ENCODE measurements at places on chromosomes 11 and 22.

DNA sequence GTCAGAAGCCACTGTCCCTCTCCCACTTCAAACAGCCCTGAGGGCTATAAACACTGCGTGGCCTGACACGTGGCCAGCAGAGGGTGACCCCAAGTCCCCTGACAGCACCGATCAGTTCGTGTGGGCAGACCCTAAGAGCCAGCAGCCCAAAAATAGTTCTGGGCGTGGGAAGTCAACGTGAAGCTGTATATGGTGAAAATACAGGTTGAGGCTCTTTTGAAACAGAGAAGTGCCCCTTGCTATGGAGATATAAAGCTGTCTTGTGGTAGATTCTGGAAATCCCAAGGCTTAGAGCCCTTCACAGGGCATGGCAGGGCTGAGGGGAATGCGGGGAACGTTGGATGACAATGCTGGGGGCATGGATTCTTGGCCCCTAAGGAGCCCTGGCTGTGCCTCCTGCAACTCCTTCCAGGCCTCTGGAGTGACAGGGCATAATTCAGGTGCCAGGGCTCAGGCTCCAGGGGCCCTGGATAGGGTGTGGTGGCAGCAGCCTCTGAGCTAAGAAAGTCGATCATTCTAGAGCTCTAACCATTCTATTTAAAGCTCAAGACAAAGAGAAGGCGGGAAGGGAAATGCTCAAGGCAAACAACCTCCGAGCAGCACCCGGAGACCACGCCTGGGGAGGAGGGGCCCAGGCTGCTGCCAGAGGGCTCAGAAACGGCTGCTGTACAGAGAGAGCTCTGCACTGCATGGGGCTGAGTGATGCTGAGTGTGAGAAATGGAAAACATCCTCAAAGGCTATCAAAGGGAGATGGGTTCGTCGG lies 60.4 kb upstream of the CD5 start:
- no peak for DNase-seq

DNA sequence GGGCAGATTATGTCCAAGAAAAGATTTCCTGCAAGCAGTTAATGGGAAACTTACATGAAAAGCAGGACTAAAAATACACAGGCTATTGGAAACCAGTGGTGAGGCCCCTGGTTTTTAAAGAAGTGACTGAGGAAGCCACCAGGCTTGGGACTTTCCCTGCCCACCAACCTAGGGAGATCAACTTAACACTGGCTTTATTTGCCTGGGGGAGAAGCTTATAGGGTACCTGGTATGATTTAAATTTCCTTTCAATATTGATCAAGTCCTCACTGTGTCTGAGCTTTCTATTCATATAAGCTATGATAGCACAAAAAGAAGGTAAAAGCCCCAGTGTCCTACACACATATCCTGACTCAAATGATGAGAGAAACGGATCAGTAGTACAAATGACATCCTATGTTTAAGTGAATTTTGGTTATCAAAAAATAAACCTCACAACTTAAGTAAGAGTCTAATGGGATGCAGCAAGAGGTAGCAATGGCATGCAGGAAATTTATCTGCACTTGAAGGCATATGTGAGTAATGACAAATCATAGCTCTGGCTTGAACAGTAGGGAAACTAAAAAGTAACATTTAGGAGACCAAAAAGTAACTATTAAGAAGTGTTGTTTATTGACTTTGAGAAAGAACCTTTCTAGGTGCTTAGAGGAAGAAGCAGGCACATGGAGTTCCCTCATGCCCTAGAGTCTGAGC lies 85.3 kb downstream of the GAB2 start:
- DNase-seq = no peak

DNA sequence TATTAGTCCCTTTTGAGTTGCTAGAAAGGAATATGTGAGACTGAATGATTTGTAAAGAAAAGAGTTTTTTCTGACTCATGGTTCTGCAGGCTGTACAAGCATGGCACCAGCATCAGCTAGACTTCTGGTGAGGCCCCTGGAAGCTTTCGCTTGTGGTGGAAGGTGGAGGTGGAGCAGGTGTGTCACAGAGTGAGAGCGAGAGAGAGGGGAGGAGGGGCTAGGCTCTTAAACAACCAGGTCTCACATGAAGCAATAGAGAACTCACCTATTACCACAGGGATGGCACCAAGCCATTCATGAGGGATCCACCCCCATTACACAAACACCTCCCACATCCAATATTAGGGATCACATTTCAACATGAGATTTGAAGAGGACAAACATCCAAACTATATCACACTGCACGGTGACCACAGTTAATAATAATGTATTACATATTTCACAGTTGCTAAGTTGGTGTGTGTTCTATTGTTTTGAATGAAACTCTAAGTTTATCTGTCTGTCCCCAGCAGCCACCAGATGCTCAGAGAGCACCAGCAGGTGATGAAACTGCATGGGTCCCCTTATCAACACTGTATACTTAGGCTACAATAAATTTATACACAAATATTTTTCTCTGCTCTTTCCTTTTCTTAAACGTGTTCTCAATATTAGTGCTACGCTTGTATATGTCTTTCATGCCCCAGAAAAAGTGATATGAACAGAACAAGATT lies 14.1 kb downstream of the ZFP91 start:
- no peak for DNase-seq

DNA sequence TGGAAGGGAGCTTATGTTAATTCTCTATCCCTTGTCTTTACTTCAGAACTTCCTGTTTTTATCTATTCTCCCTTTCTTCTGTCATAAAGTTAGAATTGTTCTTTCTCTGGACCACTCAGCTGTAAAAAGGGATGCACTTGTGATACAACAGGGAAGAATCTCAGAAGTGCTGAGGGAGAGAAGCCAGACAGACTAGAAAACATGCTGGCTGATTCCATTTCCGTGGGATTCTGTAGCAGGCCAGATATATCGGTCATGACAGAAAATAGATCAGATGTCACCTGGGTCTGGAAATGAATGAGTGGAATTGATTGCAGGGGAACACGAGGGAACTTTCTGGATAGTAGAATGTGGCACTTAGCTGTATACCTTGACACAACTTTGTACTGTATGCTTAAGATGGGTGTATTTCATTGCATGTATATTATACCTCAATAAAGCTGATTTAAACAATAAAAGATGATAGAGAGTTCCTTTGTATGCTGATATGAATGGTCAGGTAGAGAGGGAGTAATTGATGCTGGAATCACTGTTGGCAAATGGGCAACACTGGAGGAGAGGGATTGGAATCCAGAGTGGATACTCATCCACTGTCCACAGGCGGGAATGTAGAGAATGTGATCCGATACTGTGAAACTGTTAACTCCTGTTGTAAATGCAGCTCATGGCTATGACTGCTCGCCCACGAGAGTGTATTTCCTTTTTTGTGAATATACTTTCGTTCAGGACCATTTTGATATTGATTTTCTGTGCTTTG lies 59.6 kb downstream of the ATXN10 start:
- no peak for DNase-seq

DNA sequence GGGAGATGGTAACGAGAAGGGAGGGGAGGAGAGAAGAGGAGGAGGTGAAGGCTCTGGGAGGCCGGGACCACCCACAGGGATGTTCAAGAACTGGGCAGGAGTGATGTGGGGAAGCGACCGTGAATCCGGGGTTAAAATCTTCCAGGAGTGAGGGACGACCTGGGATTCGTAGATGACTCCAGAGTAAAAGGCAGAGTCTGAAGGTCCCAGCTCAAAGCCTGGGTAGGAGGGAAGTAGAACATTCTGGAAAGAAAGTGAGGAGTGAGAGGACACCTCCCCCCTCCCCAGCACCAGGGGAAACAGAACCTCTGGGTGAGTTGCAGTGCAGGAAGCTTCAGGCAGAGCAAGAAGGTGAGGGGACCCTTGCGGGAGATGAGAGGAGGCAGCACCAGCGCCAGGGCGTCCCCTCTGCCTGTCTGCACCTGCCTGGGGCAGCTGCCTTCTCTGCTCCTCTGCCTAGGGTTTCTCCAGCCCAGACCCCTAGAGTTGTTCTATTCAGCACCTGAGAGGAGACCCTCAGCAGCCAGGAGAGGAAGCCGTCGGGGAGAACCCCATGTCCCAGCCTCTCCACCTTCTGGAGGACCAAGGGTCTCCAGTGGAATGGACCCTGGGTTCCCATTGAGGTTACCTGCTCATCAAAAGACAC lies 49.7 kb downstream of the LINC01488 start:
- DNase-seq = no peak

- no peak for DNase-seq
Measured at GRCh38 chr22:46337870-46338269, 2.4 kb downstream of the TRMU start.

GRCh38 chr11:61256710-61257482 lies 15.9 kb downstream of the PGA5 start:
- no peak for DNase-seq

- DNase-seq = no peak
Measured at GRCh38 chr11:92266806-92267205, 42.2 kb downstream of the FAT3 start.

DNA sequence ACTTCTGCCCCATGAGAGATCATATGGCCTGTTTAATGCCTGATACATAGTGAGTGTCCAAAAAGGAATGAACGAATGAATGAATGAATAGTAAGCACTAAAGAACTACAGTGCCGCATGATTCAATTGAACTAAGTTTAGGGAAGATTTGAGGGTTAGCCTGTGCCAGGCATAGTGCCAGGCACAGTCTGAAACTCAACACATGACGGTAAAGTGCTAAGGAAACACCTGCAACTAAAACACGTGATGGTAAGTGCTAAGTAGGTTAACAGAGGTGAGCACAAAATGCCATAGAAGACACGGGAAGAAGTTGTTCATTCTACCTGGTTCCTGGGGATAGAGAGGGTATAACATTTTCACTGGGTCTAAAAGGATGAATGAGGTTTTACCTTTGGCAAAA lies 93.5 kb upstream of the DBX1 start:
- no peak for DNase-seq

DNA sequence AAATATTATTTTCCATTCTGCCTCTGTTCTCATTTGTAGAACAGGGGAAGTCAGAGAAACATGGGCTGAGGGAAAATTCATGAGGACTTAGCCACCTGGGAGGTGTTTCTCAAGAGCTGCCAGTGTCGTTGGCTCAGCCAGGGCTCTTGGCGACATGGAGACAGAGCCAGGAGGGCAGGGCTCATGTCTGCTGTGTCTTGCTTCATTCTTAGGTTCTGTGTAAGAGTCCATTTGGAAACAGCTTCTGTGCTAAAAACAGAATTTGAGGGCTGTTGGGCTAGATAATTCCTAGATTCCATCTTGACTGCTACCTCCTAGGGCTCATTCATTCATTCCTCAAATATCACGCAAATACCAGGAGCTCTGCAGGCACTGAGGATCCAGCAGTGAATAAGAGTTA lies 15.1 kb upstream of the MRGPRX2 start:
- DNase-seq = no peak

DNA sequence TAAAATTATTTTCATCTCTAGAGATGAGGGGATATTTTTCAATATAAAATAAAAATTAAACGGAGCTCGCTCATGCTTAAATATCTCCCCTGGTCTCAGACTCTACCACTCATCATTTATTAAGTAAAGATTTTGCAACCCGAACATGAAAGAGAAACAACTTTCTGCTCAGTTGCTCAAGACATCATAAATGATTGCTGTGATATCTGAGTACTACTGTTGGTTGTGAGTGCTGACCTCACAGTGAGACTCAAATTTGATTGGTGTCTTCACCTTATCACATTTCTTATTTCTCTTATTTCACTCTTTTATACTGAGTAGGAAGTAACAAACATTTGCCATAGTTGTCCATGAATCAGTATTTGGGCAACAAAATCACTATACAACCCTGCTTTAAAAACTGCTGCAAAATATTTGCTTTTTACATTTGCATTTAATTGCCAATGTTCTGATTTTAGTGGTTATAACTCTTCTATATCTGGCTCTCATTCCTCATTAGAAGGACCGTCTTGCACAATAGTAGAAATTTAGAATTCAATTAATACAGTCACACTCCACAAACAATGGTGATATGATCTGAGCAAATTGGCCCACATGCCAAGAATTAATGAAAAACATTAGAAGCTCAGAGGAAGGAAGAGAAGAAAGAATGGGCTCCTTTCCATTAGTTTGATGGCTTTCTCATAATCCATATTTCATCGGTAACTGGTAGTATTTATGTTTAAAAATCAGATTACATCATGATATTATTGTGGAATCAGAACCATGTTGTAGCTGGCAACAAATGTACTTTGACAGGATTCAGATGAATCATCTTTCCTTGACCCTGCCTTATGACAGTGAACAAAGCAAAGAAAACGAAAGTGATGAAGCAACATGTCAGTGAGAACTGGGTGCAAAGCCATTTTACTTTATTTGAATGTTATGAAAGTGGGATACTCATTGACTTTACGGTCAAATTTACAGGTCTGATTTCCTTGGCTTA lies 973.6 kb upstream of the TENM4 start:
- DNase-seq = no peak

DNA sequence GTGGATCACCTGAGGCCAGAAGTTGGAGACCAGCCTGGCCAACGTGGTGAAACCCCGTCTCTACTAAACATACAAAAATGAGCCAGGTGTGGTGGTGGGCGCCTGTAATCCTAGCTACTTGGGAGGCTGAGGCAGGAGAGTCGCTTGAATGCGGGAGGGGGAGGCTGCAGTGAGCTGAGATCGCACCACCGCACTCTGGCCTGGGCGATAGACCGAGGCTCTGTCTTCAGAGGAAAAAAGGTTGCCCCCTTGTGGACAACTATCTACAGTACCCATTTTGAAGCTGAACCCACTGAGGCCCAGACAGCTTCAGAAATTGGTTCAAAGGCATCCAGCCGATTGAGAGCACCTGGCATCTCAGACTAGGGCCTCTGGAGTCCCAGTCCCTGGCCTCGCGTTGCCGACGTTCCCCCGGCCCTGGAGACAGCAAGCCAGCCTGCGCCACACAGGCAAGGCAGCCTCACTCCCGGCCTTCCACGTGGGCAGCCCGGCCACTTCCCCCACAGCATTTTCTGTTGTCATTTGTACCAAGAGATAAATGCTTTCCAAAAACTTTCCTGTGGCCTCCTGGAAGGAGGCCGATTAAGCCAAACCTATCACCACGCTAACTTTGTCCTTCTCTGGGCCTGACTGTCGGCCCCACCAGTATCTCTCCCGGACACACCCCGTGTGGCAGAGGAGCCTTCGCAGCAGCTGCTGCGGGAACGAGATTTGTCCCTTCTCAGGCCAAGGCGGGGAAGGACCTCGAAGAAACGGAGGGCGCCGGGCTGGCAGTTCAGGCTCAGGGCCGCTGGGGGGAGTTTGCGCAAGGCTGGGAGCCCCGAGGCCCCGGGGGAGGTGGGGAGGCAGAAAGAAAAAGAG lies 82.8 kb downstream of the FLI1 start:
- peak; percentile 65 for DNase-seq

GRCh38 chr11:17719028-17719937 lies at the start of gene MYOD1:
Gene MYOD1 (plus strand): TSS chr11:17719571. CDS start chr11:17719783, 212 bp downstream.
- DNase-seq = no peak

DNA sequence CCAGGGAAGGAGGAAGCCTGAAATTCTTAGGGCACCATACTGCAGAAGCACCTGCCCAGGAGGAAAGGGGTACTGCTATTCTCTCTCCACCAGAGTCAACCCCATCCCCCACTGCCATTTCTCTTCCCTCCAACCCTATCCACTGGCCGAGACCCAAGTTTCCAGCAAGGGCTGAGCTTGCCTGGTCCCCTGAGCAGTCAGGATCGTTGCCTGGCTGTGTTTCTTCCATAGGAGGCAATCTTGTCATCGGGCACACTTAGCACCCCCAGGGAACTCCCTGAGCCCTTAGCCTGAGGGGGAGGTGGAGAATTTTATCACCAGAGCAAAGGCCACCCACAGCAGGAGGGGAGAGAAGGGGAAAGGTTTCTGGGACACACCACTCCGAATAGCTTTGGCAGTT lies 115.8 kb upstream of the NECTIN1 start:
- DNase-seq = no peak

All from 8988T (cell line).